ENCODE measurements at places on chromosomes 5 and 9. TPM values are rescaled to one million over a fixed set of nuclear protein-coding genes. Genes with fewer than 3 reads are reported as not detected.

- no peak for DNase-seq
Measured at GRCh38 chr5:15835514-15835913, 335.5 kb downstream of the FBXL7 start.

LCN12 gene
- not detected for total RNA-seq

DNA sequence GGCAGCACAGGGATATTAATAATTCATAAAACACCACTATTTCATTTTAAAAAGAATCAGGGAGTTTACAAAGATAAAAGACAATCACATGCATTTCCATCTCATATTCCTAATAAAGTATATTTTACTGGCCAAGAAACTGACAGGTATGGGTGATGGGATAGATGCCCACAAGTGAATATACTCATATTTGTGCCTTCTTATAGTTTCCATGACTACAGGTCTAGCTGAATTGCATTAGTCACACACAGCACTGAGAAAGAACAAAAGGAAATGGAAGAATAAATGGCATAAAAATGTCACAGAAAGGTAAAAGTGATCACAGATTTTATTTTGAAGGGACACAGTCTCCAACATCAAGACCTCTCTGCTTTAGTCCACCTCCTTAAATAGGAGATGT is 193.5 kb downstream of the PLK2 start:
- DNase-seq = no peak

ZNF454 gene
- 0.43 TPM for total RNA-seq

GRCh38 chr5:139571966-139572365 is 10.8 kb downstream of the UBE2D2 start:
- no peak for DNase-seq

TLX3 gene
- total RNA-seq = not detected

DNA sequence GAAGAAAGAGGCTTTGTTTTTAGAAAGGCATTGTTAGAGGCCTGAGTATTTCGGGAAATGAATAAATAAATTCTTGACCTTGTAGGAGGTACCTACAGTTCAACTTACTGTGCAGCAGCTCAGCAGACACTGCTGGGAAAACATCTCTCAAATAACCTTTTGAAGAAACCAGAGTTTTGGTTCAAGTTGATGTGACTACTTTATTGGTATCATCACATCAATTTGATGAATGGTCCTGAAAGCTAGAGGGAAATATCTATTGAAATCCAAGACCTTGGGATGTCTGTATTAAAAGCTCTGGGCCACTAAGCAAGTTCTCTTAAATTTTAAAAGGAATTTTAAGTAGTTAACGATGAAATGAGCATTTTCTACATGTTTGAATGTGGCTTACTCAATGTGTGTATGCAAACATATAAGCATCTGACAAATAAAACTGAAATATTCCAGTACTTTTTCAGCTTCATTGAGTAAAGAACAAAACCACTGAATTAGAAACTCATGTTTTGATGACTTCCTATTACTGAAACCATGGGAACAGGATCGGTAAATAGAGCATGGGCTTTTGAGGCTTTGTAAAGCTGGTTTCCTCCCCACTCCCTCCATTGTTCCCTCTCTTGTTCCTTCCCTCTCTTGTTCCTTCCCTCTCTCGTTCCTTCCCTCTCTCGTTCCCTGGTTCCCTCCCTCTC is 36.7 kb downstream of the SLC27A6 start:
- DNase-seq = peak; percentile 58

- DNase-seq = no peak
Measured at GRCh38 chr5:132480546-132480892, 10.1 kb downstream of the IRF1 start.

- DNase-seq = peak; percentile 68
Measured at GRCh38 chr5:124634741-124635323, 111.6 kb downstream of the ZNF608 start.

- DNase-seq = no peak
Measured at GRCh38 chr9:137115394-137116026, 977 bp upstream of the DPP7 start.

DNA sequence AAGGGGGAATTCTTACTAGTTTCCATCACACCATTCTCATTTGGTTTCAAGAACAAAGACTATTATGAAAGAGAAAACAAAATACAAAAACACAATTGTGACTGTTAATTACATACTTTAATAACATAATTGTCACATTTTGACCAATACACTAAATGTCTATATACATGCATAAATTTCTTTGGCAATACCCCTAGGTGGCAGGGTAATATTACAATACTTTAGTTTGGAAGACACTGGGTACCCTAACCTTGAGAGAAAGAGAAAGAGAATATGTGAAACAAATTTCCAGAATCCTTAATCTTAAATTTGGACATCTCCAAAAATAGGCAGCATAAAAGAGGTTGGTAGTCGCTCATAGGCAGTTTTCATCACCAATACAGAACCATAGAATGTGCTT is 619.6 kb upstream of the ADAMTS16 start:
- DNase-seq = no peak

DNA sequence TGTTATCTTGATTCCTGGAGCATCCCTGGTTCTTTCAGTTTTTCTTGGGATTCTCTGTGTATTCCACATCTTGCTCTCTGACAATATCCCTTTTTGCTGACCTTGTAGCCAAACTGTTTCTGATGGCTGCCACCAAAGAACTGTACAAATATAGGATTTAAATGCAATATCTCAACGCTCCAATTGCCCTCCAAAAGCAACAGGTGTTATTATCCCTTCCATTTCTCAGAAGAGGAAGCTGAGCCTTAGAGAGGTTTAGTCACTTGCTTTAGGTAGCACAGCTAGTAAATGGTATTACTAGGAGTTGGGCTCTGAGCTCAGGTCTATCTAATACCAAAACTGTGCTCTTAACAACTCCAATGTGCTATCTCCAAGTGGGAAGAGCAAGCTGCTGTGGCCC is 24.2 kb upstream of the HAND1 start:
- no peak for DNase-seq

DNA sequence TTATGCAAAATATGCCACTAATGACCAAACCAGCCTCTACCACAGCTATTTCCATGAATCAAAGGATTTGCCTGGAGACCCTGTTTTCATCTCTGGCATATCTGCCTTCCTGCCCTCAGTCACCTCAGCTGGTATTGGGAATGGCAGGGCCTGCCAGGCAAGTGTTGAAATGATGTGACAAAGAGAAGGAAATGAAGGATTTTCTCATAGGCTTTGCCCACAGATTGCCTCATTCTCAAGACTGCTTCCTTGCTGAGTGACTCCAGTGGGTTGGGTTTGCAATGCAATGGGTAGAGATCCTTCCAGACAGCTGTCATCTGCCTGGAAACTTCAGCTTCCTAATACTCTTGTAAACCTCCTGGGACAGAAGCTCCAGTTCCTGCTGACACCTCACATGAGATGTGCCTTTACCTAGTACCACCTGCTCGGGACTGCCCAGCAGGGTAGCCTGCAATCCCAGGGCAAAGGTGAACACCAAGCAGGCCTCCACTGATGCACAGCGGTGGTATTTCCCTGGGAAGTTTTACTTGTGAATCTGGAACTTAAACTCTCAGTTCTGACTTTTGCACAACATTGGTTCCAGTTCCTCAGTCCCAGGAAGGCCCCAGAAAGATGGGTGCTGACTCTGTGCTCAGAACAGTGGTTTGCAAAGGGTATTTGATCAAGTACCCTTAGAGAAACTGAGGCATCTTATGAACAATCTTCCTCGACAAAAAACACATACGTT is 64.8 kb upstream of the SLC1A1 start:
- DNase-seq = no peak

GRCh38 chr5:93582677-93583438 is at the start of gene NR2F1:
Gene NR2F1 (plus strand): TSS chr5:93583222. CDS start chr5:93585024, 1,802 bp downstream.
- DNase-seq = peak; percentile 100

FOXD4L3 gene
- not detected for total RNA-seq

DNA sequence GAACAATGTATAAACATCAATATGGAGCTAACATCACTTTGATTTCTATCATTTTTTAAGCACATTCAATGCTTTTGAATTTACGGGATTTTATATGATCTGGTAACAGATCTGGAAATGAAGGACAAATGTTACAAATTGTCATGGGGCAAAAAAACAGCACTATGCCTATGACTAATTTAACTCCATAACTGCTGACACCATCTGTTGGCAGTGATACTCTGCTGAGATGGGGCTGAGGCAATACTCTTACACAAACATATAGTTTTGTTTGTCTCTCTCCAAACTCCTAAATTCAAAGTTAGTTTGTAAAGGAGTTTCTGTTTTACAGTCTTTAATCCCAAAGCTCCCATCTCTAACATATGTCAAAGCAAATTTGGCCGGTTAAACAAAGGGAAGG is 132.5 kb upstream of the FER start:
- peak; percentile 19 for DNase-seq

RECK gene
- total RNA-seq = 32.8 TPM

GRCh38 chr5:73122875-73123810 is 2.8 kb downstream of the TMEM171 start:
- DNase-seq = peak; percentile 67

- no peak for DNase-seq
Measured at GRCh38 chr5:6837519-6838110, 124.4 kb downstream of the TENT4A start.

GRCh38 chr5:135024956-135025729 is 8.9 kb downstream of the PITX1 start:
- no peak for DNase-seq

DNA sequence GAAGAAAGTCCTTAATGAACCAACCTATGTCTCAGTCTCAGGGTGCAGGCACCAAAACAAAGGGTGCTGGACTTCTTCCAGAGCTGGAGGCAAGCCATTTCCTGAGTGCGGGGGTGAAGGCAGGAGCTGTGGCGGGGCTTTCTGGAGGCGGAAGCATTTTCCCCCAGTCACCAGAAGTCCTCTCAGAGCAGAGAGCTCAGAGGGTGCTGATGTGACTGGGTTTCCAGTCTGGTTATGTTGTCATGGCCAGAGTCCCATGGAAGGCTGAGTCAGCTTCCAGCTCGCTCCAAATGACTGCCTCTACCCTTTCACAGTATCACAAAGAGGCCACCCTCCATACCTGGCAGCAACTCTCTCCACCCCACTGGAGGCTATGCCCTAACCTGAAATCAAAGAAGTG is 86.0 kb downstream of the TRPC7 start:
- no peak for DNase-seq

MAST4 gene
- total RNA-seq = 5.8 TPM

DNA sequence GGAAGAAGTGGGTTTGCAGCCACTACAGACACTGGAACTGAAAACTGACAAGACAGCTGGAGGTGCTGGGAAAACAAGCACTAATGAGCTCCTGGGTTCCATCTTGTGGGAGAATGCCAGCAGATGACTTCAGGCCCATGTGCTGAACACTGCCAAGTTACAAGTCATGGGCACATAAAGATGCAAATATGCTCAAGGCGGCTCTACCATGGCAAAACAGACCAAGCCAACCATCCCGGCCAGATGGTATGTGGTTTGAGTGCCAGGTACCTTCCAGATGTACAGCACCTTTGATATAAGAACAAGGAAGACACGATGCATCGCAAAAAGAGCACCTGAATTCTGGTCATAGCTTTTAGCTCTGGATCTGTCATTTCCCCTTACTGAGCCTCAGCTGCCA is 19.9 kb downstream of the TNFSF8 start:
- no peak for DNase-seq

- no peak for DNase-seq
Measured at GRCh38 chr5:6459896-6460295, 11.2 kb downstream of the UBE2QL1 start.

GRCh38 chr5:80592761-80593160 is 22.7 kb upstream of the ANKRD34B start:
- no peak for DNase-seq

- peak; percentile 76 for DNase-seq
Measured at GRCh38 chr9:33721674-33722358, 73.5 kb upstream of the PRSS3 start.

DNA sequence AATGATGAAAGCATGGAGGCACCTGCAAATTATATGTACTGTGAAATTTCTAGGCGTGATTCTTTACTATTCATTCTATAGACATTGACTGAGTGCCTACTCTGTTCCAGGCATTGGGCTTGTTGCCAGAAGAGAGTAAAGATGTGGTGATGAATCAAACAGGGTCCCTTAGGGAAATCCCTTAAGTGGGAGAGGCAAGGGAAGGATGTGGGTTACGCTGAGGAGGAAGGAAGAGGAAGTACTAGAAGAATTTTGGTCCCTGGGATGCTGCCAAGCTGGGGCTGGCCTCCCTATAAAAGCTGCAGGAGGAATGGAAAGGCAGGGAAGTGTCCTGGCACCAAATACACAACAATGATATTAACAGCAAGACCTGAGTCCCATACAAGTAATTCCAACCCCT is 76.7 kb upstream of the SPOCK1 start:
- no peak for DNase-seq

DNA sequence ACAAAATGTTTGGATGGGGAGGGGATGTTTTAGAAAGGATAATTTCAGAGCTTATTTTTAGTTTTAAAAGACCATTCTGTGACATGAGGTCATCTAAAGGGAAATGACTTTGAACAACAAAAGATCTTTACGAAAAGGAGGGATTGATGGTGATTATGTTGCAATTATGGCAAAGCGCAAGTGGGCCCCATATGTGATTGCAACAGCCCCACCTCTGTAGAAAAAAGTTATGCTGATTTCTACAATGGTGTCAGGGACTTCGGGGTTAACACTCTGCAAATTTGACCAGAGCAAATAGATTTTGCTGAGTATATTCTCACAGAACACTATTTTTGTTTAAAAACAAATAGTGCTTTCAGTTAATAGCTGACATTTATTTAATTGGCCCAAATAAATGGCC is 312.8 kb downstream of the NSG2 start:
- no peak for DNase-seq

GAPVD1 gene
- 72.8 TPM for total RNA-seq

DNA sequence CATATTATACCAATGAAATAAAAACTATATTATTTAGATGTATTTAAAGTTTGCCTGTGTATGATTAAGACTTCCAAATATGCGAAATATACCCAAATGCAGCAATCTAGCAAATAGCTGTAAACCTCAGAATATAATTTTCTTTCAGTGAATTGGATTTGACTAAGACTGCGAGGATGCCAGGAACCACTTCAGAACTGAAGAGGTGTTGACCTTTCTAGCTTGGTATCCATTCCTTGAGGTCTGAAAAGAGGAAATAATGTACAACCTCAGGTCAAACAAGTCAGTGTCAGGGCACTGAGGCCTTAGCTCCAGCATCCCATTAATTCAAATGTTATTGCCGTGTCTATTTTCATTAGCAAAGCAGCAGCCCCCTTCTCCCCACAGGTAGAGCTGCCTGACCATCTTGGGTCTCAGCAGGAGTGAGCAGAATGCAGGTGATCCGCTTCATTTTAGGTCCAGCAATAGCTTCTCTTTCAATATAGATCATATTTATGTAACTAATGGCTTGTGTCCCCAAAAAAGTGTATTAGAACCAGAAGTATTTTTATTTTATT is 100.0 kb downstream of the KIAA1958 start:
- DNase-seq = no peak

- DNase-seq = peak; percentile 50
Measured at GRCh38 chr5:157280927-157281326, 15.0 kb downstream of the CYFIP2 start.

SPINK6 gene
- total RNA-seq = not detected

GRCh38 chr5:171857489-171857876 is 71.9 kb downstream of the SMIM23 start:
- peak; percentile 48 for DNase-seq

POU5F2 gene
- 1.3 TPM for total RNA-seq
